ENCODE measurements at places on chromosomes 3 and 15.
A peak's percentile ranks its signal among the peaks of the same experiment; 100 is the strongest.

GRCh38 chr15:33311312-33311971 lies 675 bp downstream of the RYR3 start:
- DNase-seq: no peak

GRCh38 chr3:94937980-94938379 lies 875.1 kb downstream of the NSUN3 start:
- no peak for DNase-seq

- no peak for DNase-seq
Measured at GRCh38 chr3:133803469-133803868, 2.1 kb upstream of the SRPRB start.

- no peak for DNase-seq
Measured at GRCh38 chr3:3127432-3128010, 781 bp downstream of the TRNT1 start.

- DNase-seq: no peak
Measured at GRCh38 chr15:47846128-47846868, 129.0 kb downstream of the SEMA6D start.

- DNase-seq: no peak
Measured at GRCh38 chr3:57810471-57811137, 54.5 kb downstream of the SLMAP start.

DNA sequence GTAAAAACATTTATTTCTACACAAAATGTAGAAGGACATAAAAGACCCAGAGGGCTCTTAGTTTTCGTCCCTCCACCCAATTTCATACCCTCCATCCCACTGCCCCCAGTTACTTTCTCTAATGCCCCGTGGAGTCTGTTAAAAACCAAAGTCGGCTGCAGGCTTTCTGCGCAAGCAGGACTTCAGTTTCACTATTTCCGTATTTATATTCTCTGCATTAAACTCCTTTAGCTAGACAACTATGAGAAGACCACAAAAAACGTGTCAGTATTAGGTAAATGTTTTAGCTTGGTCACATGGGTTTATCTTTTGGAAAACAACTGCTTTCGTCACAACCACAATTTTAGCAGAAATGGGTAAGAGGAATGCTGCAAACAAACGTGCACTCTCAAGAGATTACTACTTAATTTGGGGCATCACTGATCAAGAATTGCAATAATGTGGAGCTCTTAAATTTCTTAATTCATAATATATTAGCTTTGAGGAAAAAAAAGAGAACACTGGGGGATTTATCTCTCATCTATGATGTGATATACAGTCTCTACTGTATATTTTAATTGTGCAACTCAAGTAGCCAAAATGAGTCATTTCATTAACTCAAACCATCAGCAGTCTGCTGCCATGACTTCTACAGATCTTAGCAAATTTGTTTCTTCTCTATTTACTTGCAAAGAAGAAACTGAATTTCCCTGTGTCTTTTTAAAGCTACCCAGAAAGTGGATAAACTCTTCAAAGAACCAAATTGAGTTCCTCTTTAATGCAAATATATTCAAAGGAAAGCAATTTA lies 740 bp upstream of the NSMCE3 start:
- DNase-seq: peak; percentile 70

GRCh38 chr15:68235022-68235421 lies 5.5 kb upstream of the CLN6 start:
- DNase-seq: no peak

DNA sequence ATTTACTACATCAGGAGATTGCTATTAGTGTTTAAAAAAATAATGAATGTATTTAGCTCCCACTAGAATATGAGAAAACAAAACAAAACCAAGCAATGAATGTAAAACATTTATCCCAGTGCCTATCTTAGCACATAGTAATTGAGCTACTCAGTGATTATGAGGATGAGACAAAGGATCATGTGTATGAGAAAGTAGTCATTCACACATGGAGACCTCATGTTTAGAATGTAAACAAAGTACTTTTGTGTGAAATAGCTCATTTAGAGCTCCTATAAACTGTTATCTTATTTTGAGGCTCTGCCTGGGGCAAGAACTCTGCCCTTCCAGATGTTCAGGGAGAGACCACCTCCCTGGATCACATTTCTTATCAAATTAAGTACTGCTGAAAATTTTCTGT lies 236.8 kb downstream of the LRRN1 start:
- DNase-seq: no peak

DNA sequence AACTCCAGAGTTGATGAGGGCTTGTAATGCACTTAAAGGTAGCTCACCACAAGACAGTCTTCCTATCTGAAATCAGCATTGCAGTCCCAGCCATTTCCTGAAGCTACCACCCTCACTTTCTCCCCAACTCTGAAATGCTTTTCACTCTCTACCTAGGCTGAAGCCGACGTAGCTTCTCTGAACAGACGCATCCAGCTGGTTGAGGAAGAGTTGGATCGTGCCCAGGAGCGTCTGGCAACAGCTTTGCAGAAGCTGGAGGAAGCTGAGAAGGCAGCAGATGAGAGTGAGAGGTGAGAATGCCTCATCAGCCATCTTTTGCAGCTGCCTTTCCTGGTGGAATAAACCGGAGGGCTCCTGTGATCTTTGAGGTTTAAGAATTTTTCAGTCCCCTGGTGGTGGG lies 14.3 kb downstream of the TPM1 start:
- no peak for DNase-seq

DNA sequence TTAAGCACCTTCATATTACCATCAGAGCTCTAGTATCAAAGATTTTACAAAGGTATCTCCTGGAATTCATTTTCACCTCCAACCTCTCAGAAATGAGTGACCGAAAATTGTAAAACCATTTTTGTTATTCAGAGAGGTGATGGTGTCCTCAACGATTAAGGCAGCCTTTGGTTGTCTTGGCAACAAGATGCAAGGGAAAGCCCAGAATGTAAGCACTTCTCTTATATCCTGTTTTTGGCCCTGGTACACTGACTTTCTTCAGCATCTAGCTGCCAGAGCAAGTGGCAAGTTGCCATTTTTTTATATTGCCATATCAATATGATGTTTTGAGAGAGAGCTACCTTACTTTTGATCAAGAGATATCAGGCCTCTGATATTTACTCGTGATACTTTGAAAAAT lies 384.9 kb upstream of the NECTIN3 start:
- no peak for DNase-seq
